ENCODE measurements at places on chromosomes 1 and 21.

- DNase-seq = no peak
Measured at GRCh38 chr1:245160741-245161400, 6.1 kb downstream of the KIF26B start.

- no peak for DNase-seq
Measured at GRCh38 chr1:211637066-211637465, 38.4 kb downstream of the NEK2 start.

GRCh38 chr1:223618680-223619079, 46.8 kb downstream of the CAPN8 start:
- no peak for DNase-seq

GRCh38 chr1:50873458-50874187, 86.4 kb downstream of the FAF1 start:
- DNase-seq = peak; percentile 64

DNA sequence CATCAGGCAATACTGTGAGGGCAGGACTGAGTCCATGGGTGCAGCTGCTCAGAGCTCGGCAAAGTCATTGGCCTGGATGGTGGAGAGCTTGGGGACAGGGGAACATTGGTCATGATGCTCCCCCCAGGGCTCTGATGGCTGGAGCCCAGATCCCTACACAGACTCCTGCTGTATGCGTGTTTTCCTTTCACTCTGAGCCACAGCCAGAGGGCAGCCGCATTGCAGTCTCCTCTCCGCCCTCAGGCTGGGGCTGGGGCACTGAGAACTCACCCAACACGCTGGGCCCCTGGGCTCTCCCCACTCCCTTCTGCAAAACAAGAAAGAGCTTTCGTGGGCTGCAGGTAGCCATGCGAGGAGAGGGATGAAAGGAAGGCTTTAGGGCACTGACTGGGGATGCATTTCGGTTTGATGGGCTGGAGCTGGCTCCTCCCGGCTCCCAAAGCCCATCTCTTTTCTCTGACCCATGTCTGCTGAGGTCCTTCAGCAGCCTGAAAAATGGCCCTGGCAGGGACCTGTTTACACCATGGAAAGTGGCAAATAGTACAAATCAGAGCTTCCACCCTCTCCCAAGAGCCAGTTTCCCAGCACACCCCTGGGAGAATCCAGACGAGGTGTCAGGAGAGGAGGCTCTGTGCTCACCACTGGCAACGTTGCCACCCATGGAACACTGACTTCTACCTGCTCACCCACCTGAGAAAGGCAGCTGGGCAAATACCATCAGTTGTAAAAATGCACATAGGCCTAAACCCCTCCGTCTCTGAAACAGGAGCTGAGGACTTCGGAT, 43.8 kb downstream of the CAPN2 start:
- no peak for DNase-seq

- DNase-seq = no peak
Measured at GRCh38 chr21:32463889-32464300, 51.4 kb downstream of the EVA1C start.

- no peak for DNase-seq
Measured at GRCh38 chr1:215256936-215257679, 174.6 kb downstream of the KCNK2 start.

- DNase-seq = no peak
Measured at GRCh38 chr1:207958376-207959139, 47.6 kb upstream of the CD34 start.

- DNase-seq = no peak
Measured at GRCh38 chr1:194252199-194252598, 1065.8 kb upstream of the B3GALT2 start.

GRCh38 chr1:41382480-41383090, 21.4 kb downstream of the FOXO6 start:
- no peak for DNase-seq

- no peak for DNase-seq
Measured at GRCh38 chr1:178484698-178485225, 12.0 kb downstream of the CLEC20A start.

DNA sequence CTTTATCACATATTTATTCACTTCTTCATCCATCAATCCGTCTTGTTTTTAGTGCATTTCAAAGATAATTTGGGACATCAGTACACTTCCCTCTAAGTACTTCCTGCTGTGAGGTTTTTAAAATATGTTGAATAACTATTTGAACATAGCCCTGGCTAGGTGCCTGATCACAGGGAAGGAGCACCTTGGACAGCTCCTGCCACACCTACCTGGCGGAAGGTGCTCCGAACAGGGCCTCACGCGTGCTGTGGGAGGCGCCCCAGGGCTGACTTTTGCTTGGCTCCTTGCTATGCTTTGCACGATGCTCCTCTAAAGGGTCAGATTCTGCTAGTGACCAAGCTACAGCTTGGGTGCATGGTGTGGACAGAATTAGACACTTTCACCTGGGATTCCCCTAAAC, 4.9 kb upstream of the ATXN7L2 start:
- peak; percentile 43 for DNase-seq

DNA sequence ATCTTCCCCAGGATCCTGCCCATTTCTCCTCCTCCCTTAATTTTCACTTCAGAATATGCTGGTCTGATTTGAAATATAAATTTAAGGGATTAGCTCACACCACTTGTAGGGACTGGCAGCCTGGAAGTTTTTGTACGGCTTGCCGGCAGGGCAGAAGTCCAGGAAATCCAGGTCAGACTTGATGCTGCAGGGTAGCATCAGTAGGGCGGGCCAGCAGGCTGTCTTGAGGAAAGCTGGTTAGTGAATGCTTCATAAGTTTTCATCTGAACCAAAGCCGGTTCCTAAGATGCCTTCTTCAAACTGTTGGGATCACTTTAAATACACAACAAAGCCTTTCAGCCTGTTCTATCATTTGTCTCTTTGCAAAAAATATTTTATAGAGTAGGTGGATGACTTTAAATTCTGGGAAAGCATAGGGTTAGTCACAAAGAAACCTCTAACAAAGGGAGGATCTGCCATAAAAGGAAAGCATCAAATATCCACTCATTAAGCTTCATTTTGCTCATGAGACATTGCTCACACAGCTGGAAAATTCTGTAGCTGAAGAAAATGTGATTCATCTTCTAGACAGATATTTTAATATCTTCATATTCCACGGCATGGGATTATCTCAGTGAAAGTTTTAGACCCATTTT, 90.7 kb upstream of the GFI1 start:
- DNase-seq = no peak

DNA sequence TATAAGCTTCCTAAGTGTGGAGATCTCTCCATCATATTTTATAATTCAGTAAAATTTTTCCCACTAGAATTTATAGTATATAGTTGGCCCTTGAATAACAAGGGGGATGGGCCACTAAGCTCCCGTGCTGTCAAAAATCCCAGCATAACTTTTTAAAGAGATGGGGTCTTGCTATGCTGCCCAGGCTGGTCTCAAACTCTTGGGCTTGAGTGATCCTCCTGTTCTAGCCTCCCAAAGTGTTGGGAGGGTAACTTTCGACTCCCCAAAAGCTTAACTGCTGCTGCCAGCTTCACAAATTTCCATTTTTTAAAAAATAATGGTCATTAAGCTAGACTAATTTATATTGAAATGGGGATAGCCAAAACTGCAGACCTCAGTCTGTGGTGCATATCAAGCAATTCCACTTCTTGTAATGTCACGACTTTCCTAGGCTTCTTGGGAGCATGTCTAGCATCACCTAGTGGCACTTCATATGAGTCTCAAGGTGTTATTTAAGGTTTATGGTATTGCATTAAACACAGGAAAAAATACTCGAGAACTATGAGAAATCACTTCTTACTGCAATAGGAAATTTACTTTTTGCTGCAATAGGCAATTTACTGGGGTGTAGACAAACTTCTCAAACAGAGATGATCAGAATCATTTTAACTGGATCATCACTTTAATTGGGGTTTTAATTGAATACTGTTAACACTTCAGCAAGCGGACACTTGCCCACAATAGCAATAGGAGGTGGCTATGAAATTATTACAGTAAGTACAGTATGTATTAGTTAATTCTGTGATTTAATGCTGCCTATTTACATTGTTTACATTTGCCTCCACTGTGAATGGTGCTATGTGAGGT, 19.3 kb upstream of the ACTA1 start:
- no peak for DNase-seq

DNA sequence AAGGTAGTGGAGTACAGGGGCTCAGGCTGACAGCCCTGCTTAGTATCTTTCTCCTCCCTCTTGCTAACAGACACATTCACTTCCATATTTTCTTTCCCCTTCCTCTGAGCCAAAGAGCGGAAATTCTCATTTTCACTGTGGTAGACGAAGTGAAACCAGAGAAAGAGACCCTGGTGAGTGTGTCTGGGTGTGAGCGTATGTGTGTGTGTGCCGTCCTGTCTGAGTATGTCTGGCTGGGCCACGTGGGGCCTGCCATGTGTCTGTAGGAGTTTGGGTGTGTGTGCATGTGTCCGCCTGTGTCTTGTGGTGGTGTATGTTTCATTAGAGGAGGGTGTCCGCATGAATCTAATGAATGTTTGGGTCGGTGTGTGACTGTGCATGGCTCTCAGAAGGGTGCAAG, 1.7 kb downstream of the COL8A2 start:
- peak; percentile 23 for DNase-seq

DNA sequence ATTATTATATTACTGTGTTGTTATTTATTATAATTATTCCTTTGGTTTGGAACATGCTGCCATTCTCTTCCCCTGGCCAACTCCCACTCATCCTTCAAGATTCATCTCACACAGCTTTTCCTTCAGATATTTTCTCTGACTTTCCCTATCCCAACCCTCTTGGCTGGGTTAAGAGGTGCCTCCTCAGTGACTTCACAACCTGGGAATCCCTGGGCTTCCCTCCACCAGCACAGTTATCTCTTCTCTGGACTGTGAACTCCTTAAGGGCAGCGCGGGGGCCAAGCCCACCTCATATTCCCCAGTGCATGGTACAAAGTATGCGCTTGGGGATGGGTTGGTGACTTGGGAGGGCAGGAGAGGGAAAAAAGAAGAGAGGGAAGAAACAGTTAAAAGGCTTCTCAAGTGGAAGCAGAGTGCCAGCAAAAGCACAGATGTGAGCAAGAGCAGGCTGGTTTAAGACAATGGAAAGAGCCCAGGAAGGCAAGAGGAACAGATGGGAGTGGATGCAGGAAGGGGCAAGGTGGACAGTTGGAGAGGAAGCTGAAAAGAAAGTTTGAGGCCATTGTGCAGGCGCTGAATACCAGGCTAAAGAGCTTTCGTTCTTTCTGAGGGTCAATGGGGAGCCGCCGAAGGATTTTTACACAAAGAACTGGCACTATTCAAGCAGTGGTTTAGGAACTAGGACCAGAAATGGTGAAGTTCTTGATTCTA, 132.3 kb downstream of the BEND5 start:
- DNase-seq = no peak

DNA sequence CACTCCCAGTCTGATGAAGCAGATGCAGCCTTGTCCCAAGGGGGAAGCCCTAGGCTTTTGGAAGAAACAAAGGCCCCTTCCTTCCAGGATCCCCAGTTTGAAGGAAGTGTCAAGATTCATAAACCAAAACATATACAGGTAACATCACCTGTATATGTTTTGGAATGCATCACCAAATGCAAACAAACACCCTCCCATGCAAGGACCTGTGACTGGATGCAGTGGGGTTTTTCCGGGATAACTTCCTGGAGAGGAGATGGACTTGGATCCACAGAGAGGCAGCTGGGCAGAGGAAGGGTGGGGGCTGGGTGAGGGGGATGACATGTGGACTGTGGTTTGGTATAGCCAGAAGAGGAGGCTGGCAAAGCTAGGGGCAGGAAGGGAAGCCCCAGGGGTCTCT, 1.5 kb upstream of the PLA2G2F start:
- DNase-seq = no peak

DNA sequence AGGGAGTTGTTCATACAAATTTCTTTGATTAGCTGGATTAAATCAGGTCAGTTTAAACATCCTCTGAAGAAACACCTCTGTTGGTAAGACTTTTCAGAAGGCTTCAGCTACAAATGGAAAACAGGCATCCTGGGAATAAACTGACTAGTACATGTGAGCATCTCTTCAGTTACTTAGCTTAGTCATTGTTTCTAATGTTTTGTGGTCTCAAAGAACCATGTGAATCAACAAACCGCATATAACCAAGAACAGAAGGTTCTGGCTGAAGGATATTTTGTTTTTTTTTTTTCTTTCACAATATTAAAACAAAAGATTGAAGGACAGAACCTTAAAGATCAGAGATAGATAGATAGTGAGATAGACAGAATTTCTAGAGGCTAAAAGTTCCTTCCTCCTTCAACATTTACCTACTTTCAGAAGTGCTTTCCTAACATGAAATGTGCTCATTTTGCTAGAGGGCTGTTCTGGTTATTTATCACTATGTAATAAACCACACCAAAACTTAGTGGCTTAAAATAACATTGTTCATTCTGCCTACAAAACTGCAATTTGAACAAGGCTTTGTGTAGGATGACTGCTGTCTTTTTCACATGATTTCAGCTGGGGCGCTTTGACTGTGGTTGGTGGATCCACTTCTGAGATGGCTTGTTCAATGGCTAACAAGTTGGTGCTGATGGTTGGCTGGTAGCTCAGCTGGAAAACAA, 119.8 kb upstream of the PTGFR start:
- DNase-seq = no peak

DNA sequence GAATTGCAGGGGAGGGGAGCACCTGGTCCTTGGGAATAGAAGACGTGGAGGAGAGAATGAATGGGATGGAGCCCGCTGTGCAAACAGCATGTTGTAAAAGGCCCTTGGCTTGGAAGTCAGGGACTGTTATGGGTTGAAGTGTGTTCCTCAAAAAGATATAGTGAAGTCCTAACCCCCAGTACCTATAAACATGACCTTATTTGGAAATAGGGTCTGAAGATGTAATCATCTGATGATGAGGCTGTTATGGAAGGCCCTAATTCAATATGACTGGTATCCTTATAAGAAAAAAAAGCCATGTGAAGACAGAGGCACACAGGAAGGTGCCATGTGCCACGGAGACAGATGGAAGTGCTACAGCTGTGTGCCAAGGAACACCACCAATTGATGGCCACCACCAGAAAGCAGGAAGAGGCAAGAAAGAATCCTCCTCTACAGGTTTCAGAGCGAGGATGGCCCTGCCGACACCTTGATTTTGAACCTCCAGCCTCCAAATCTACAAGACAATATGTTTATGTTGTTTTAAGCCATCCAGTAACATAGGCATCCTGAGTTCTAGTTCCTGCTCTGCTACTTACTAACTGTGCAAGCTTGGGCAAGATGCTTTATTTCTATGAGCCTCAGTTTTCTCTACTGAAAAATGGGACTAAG, 51.2 kb downstream of the LRRN2 start:
- no peak for DNase-seq

GRCh38 chr1:185279571-185279970, 37.5 kb downstream of the IVNS1ABP start:
- no peak for DNase-seq
